ENCODE measurements at places on chromosomes 2 and 18.

- DNase-seq, result no peak
Measured at GRCh38 chr2:206462240-206462854, 19.0 kb downstream of the ADAM23 start.

DNA sequence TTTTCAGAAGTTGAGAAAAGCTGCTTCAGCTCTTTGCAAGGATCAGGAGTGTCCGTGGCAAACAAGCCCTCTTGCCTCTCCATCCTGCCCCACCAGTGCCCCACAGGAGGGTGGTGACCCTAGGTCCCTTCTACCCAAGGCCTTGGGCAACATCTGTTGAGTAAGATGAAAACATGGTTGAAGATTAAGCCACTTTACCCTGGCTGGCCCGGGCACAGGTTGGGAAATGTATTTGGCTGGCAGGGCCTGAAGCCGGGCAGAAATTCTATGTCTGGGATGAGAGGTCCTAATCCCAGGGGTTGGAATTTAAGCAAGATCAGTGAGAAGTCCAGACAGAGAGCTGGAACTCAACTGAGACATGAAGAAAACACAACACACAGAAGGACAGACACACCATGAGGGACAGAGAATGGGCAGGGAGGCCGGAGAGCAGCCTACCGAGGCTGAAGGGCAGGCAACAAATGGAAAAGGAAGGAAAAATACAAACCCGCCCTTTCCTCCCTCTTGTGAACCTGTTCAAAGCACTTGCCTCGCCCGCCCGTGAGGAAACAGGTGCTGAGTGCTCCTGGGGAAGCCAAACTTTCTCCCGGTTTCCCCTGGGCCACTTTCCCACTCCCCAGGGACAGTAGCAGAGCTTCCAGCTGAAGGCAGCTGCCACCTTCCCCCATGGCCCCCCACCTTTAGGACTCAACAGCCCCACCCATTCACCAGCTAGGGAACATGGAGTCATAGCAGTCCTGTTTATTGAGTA, 86.1 kb downstream of the TNS1 start:
- no peak for DNase-seq

DNA sequence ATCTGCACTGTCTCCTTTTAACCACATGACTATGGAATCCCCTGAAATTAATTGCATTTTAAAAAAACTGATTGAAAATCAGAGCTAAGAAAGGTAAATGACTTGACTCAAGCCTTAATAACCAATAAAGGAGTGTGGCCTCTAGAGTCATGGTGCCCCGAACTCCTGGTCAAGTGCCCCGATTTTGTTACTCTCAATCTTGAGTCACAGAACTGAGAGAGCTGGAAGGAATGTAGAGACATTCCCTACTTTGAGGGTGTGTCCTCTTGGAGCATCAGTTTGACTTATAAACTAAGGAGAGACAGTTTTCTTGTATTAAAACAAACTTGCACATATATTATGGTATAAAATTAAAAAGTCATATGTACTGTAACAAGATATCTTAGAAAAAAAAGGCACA, 2.4 kb downstream of the WDR43 start:
- no peak for DNase-seq

GRCh38 chr2:45850558-45850957, 199.1 kb downstream of the PRKCE start:
- DNase-seq, result no peak

DNA sequence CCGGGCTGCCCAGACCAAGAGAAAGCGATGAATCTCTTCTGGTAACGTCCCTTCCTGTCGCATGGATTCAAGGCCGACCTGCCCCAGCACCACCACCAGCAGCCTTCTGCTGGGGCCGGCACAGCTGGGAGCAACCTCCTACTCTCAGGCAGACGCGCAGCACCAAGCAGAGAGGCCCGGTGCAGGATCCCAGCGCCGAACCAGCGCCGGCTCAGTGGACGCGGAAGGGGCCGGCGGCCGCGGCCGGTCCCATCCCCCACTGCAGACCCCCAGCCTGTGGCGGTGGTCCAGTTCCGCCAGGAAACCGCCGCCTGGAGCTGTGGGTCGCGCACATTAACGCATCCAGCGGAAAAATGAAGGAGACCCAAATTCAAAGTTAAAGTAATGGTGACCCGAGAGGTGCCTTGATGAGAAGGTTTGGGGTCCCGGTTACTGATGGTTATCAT, 525 bp upstream of the MAL start:
- no peak for DNase-seq

GRCh38 chr2:10325278-10326145, 22.8 kb downstream of the HPCAL1 start:
- no peak for DNase-seq

DNA sequence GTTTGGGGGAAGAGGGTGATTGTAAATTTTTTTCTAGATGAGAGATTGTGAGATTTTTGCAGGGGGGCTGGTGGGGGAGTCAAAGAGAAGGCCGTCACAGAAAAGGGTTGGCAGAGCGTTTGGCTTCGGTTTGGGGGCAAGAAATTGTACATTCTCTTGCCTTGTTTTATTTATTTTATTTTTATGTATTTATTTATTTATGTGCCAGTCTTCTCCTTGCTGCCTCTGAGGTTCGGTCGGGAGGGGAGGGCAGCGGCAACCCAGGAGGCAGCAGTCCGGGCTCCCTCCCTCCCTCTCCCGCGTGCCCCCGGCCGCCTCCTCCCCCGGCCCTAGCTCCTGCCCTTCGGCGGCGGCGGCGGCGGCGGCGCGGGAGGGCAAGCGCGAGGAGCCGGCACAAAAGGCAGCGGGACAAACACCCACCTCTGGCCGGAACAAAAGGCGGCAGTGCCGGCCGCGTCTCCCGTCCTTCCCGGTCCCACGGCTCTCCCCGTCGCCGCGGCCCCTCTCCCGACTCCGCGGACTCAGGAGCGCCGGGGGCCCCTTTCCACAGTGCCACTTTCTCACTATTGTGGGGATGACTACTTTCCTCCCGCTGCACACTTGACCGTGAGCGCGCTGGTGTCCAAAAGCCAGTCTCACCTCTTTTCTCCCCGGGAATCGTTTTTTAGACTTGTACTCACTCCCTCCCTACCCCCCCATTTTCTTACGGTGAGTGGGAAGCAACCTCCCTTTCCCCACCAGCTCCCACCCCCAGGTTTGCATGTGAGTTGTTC, 1.2 kb downstream of the BCL11A start:
- no peak for DNase-seq

DNA sequence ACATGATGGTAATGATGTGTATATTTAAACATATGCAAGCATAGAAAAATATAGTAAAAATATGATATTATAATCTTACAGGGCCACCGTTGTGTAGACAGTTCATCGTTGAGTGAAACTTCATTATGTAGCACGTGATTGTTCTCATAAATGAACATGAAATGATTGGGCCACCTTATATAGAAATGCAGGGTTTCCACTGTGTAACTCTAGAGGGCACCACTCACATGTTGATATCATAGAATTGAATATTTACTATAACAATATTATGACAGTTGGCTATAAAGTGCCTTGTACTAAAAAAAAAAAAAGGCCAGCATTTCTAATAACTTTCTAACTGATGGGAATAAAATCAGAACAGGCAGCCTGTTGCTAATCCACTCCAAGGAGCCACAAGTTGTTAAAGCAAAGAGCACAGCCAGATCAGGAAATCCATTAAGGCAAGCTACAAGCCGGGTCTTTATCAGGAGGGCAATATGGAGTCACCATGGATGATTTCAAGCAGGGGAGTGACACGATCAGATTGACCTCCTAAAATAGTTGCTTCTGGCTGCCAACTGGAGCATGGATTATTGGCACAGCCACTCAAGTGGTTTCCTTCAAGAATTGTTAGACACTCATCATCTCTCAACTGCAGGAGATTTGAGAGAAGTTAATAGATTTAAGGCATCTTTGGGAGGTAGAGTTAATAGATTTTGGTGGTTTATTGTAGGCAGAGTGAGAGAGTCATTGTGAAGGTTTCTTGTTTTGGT, 16.7 kb downstream of the IL1F10 start:
- DNase-seq, result no peak

GRCh38 chr2:53268086-53268485, 499.5 kb upstream of the CHAC2 start:
- DNase-seq, result no peak

DNA sequence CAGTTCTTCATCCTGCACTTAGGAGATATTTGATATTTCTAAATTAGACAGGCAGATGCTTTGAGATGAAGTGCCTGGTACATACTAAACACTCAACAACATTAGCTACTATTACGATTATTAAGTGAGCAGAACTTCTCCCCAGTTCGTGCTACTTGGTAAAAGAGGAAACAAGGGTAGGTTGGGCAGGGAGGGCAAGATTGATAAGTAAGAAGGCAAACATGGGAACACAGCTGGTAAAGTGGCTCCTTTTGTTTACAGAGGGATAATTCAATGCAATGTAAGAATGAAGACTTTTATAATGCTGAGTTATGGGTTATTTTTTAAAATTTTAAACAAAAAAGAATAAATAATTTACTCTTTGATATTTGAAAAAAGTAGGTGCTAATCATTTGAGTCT, 15.9 kb upstream of the WIPF1 start:
- DNase-seq, result no peak

- no peak for DNase-seq
Measured at GRCh38 chr2:224069172-224069571, 30.1 kb upstream of the SERPINE2 start.

GRCh38 chr2:232117413-232117812, 155.9 kb downstream of the DIS3L2 start:
- no peak for DNase-seq

DNA sequence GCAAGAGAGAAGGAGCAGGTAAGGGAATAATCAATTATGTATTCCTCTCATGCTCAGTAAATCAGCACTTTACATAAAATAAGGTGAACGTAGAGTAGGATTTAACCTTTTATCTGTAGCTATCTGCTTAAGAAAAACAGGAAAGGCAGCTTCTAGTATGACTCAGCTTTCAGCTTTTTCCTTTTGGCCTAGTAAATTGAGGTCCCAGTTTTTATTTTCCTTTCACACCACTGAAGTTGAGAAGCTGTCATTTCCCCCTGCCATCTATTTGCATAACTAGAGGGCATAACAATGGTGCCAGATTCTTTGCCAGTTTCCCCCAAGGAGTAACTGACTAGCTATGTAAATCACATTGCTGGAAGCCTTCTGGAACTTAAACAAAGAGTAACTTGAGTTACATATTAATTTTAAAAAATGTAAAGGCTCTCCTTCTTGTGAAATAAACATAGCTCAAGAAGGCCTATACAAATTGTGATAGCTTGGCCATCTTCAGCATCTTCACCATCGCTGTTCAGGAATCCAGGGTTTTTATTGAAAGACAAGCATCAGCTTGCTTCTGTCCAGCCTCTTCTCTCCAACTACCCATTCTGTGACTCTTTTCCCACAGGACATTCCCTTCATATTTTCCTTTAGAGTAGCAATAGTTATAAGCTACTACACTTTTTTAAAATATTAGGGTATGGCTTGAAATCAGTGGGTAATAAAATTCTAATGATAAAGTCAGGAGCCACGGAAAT, 97.0 kb downstream of the KYNU start:
- DNase-seq, result no peak

GRCh38 chr2:105873281-105873680, 128.6 kb downstream of the NCK2 start:
- no peak for DNase-seq

- DNase-seq, result no peak
Measured at GRCh38 chr18:76490670-76491472, 4.2 kb downstream of the ZNF516 start.

GRCh38 chr2:176986487-176986886, 226.1 kb upstream of the HNRNPA3 start:
- DNase-seq, result no peak

DNA sequence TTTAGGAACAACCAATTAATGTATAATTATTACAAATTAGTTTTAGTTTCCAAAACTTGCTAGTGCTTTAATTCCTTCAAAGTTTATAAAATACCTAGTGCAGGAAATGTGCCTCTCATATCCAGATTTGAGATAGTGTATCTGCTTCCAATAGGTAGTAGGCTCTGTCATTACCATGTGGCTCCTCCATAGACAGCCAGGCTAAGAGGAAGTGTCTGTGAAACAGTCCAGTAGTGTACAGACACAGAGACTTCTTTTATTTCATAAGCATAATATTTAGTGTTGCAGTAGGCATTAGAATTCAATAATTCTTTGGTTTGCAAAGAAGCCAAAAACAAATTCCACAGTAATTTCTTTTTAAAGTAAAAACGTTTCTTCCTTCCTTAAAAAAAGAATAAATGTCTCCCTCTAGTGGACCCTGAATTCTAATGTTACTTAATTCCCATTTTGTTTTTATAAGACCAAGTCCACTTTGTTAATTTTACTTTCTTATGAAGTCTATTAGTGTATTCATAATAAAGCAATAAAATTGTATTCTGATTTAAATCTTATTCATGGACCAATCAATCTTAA, 101.2 kb downstream of the NEB start:
- DNase-seq, result no peak

GRCh38 chr18:13103366-13103765, 112.2 kb downstream of the CEP192 start:
- no peak for DNase-seq

DNA sequence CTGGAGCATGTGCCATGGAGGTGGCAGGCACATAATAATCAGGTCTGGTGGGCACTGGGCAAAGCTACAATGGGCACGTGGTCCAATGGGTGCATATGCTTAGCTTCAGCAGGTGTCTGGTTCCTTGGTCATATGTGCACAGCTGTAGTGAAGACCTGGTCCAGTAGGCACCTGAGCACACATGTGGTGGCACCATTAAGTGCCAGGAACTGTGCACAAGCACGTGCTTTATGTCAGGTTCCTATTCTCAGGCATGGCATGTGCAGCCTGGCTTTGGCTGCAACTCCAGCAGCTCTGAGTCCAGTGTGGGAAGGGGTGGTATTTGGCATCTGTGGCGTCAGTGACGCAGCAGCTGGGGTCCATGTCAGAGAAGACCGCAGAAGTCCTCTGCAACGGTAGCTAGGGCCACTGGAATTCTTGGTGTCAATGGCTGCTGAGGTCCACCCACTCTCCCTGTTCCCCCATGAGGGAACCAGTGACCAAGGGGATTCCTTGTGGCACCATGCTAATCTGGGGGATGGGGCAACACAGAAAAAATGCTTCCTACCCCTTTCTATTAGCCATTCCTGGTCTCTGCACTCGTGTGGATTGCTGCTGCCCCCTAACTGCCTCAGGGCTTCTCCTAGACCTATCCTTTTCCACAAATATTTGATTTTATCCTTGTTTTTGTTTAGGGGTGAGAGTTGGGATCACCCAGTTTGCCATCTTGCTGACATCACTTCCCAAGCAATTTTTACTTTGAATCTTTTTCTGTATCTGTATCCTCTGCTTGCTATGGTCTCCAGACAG, 262.9 kb upstream of the MAP2 start:
- no peak for DNase-seq

Data from stimulated activated CD8-positive, alpha-beta memory T cell treated with anti-CD3 and anti-CD28 coated beads, Interleukin-7, amount 100 ng/mL, for 1 hour (primary cell).